ENCODE measurements at places on chromosomes 4 and X. TPM values are rescaled to one million over a fixed set of nuclear protein-coding genes. Genes with fewer than 3 reads are reported as not detected.

- no peak overlapping the region for H3K4me3 ChIP-seq
- H3K36me3 ChIP-seq = no peaks in the 10 kb centered on the region
- no peak overlapping the region for H3K27ac ChIP-seq
- no peak for DNase-seq
- no peaks in the 10 kb centered on the region for H3K27me3 ChIP-seq
- H3K4me1 ChIP-seq = peaks cover 4% of the 10 kb centered on the region
Measured at GRCh38 chr4:7371210-7371941, 63.4 kb downstream of the PSAPL1 start.

DNA sequence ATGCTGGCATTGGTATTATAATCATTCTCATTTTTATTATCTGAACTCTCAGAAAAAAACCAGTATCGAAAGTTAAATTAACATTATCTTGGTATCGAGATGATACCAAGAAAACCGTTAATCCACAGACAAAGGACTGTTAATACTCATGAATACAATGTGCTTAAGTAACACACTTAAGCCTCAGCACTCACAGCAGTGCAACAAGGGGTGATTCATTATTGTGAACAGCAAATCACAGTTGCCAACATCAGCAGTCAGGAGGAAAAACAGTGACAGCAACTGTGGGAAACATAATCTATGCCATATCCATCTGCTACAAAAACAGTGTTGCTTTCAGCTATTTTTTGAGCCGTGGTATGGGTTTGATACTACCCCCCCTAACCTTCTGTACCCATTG, 210.9 kb upstream of the ATOH1 start:
- no peaks in the 10 kb centered on the region for H3K4me1 ChIP-seq
- no peaks in the 10 kb centered on the region for H3K27me3 ChIP-seq
- H3K4me3 ChIP-seq = no peak overlapping the region
- no peak overlapping the region for H3K27ac ChIP-seq

GAB1 gene
- 29.2 TPM for total RNA-seq

PPP4R3C gene
- total RNA-seq = not detected

C4orf33 gene
- 8.4 TPM for total RNA-seq
